ENCODE measurements at places on chromosomes 16 and 17.

GRCh38 chr17:14580499-14580898 lies 279.6 kb downstream of the HS3ST3B1 start:
- DNase-seq = no peak

DNA sequence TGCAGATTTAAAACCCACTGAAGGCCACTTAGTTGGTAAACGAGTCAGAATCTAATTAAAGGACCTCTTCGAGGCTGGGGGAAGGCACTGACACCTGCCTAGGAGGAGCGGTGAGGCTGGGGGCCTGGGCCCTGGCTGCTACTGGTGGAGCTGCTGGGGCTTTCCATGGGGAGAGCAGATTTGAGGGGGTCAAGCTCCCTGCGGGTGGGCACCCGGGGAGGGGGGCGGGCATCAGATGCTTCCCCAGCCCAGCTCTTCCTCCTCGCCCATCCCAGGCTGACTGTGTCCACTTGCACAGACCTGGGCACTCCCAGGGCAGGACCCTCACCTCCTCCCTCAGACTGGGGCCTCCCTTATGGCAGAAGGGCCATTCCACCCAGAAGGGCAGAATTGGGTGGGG lies 19.0 kb downstream of the SRCIN1 start:
- DNase-seq = no peak

DNA sequence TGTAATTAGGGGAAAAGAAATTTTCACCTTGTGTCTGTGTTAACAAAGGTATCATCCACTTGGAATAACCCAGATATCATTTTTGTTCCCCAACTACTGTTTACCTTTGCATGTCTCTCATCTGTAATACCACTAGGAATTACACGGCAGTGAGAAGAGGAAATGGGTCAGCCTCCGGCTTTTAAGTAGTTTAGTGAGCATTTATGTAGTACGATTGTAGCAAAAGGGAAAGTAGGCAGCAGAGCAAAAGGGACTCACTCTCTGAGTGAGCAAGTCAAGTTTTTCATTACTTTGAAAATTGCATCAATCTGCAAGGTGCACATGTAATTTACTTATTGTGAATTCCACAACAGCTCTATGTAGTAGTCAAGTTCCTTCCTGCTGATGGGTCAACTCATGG lies 11.2 kb downstream of the PHF12 start:
- DNase-seq = no peak

GRCh38 chr17:17757956-17758845 lies 76.9 kb downstream of the RAI1 start:
- DNase-seq = no peak

- DNase-seq = peak; percentile 72
These were observed 119.2 kb upstream of the CACNG5 start for GRCh38 chr17:66715745-66716156.

DNA sequence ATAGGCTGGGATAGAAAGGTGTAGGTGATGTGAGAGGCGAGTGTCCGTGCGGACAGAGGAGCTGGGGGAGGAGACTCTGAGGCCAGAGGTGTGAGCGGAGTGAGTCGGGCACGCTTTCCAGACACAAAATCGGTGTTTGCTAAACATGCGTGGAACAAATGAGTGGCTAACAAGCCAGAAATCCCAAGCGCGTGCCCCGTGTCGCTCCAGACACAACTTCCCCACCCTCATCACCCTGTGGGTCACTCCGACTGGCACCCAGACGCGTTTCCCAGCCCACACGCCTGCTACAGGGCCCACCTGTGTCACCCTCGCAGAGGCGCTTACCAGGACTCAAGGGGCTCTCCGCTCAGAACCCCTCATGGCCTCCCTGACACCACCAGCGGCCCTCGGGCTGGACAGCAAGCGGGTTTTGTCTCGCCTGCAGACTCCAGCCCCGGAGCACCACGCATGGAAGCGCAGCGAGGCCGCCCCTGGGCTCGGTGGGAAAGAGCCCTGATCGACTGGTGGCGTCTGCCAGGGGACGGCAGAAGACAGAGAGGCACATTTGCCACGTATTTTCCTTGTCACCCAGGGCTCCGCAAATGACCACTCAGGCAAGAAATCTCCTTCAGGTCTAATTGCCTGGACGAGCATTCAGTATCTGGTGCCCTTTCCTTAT lies 6.0 kb upstream of the RPH3AL start:
- DNase-seq = no peak

DNA sequence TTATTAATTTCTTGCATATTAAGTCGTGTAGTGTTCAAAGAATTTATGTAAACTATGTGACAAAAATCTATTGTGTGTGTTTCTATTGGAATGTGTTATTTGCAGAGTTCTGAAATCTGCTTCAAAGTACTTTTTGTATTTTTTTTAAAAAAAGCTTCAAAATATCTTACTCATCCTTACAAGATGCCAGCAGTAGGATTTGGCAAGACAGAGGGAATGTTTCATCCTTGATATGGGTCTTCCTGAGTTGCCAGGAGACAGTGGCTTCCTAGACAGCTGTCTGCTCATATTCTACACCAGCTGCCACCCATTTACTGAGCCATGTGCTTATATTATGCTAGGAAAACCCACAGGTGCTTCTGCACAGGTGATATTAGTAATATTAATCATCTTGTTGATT lies 36.4 kb downstream of the EFCAB5 start:
- DNase-seq = peak; percentile 52

DNA sequence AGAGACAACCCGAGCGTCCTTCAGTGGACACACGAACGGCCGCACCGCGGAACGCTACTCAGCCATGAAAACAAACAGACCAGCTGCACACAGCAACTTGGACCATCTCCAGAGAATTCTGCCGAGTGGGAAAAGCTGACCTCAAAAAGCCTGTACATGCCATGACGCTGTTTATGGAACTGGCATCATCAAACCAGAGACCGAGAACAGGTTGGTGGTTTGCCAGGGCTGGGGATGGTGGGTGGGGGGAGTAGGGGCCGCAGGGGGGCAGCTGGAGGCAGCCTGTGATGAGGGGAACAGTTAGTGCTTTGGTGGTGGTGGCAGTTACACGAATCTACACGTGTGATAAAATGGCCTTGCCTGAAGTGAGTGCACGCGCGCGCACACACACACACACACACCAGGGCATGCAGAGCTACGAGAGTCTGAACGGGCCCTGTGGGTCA lies 169.8 kb downstream of the LAT start:
- no peak for DNase-seq

- no peak for DNase-seq
These were observed 404.8 kb downstream of the CDH13 start for GRCh38 chr16:83031524-83031923.

DNA sequence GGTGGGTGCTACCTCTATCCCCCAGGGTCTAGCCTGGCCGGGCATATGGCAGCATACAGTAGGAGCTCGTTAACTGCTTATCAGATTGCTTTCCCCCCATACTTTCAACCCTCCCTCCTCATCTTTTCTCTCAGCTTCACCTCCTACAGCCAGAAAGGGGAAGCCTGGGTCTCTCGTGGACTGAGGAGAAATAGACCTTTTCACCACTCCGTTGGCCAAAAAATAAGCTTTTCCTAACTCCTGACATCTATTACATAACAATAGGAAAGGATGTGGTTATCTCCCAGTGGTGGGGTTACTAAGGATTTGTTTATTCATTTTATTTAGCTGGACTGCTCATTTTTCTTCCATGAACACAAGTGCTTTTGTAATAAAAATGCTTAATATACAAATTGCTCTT lies 9.0 kb upstream of the CXCL16 start:
- no peak for DNase-seq

DNA sequence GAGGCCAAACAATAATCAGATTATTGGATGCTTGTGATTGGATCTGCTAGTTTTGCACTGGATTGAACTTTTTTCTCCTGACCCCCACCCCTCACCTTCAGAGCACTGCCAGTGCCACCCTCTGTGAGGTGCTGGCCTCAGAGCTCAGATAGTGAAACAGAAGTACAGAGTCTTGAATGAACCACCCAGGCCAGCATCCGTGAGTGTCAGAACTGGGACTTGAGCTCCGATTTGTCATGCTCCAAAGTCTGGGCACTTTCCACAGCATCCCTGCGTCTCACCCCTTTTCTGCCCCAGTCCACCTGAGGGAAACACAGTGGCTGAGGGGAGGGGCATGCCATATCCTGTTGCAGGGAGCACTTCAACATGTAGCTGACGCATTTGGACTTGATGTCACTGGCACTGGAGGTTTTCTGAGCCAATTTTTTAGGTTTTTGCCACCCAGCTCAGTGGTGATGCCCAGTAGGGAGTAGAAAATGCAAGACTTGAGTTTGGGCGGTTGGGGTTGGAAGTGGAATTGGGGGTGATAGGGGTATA lies 47.3 kb downstream of the SMPD3 start:
- DNase-seq = no peak

DNA sequence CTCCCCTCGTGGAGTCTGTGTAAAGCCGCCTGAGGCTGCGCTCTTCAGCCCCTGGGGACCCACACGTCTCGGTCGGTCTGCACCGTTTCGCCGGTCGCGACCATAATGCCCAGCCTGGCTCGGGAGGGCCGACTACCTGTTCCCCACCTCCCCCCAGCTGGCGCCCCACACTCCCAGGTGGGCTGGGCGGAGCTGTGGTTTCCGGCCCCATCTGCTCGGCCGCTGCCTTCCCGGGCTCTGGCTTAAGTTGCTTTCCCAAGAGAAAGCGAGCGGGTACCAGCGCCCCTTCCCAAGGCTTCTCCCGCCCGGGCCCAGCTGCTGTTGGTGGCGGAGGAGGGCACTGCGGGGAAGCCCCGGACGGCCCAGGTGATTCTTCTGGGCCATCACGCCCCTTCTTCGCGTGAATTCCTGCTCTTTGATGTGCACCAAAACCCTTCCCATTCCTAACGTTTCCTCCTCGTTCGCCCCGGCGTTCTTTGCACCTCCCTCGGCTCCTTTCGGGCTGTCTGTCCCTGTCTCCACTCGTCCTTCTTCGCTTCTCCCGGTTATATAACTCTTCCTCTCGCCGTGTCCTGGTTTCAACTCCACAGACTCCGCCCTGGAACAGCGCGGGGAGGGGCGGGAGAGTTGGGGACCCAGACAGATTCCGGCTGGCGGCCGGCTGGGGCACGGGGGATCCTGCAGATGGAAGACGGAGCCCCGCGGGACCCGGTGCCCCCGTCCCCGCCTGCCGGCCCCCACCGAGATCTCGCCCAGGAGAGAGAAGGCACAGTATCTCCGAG lies 2.0 kb downstream of the KDM6B start:
- DNase-seq = peak; percentile 87

GRCh38 chr17:63082273-63082861 lies 116.3 kb downstream of the TANC2 start:
- peak; percentile 73 for DNase-seq

- no peak for DNase-seq
These were observed 17.3 kb upstream of the HEXD start for GRCh38 chr17:82400830-82401229.

DNA sequence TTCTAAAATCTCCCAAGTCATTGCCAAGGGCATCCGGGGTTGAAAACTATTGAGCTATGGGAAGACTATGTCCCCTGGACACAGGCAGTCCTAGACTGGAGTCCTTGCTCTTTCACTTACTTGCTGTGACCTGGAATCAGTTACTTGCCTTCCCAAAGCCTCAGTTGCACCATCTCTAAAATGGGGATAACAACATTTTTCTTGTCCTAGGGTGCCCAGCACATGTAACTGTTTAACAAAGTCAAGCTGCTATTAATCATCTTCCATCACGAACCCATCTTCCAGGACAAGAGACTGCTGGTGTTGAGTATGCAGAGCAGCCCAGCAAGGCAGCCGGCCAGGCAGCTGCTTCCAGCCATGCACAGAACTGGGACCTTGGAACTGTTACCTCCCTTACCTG lies 9.9 kb upstream of the CACNG4 start:
- DNase-seq = no peak

GRCh38 chr17:80827646-80828643 lies 163.7 kb upstream of the CHMP6 start:
- DNase-seq = no peak

- no peak for DNase-seq
These were observed 15.6 kb downstream of the RND2 start for GRCh38 chr17:43040655-43041054.

GRCh38 chr16:8908810-8909468 lies 26.8 kb downstream of the LITAFD start:
- no peak for DNase-seq

- peak; percentile 53 for DNase-seq
These were observed 143.3 kb downstream of the STX8 start for GRCh38 chr17:9432134-9432885.

DNA sequence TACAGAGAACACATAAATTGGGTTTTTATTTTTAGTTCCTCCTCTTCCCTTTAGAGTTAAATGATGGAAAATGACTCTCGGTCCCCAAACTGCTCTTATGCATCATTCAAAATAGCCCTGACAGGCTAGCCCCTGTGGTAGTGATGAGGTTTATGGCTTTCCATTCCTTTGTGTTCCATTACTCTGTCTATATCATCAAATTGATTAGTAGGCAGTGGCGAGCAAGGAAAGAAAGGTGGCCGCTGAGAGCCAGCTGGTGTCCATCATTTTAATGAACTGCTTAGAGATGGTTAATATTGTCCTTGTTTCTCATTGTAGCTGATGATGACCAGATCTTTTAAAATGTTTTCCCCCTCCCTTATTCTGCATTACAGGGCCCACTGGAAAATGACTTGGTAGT lies 179.5 kb downstream of the PHKB start:
- no peak for DNase-seq

DNA sequence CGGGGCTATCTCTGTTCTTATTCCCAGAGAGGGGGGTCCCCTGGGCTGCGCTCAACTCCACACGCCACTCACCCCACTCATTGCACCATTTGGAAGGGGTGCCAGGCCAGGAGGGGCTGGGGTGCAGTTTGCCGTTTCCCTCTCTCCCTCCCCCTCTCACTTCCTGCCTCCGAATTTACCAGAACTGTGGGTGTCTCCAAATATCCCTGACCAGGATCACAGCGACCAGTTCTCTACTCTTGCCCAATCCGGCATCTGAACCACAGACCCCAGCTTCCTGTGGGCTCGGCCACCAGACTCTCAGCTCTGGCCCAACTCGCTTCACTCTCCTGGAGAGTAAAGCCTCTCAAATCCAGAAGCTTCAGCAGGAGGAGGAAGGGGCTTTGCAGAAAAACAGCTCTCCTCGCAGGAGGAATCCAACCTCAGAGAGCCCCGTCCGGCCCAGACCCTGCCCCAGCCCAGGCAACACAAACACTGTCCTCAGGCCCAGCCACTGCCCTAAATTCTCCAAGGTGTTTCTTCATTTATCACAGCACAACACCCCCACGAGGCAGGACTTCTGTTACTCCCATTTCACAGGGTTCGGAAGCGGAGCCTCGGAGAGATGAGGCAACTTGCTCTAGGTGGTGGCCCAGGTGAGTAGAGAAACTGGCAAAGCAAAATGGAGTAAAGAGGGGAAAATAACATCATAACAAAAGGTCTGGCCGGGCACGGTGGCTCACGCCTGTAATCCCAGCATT lies 423 bp upstream of the ASGR2 start:
- DNase-seq = no peak

GRCh38 chr16:29810699-29811169 lies 1.3 kb upstream of the PRRT2 start:
- no peak for DNase-seq

DNA sequence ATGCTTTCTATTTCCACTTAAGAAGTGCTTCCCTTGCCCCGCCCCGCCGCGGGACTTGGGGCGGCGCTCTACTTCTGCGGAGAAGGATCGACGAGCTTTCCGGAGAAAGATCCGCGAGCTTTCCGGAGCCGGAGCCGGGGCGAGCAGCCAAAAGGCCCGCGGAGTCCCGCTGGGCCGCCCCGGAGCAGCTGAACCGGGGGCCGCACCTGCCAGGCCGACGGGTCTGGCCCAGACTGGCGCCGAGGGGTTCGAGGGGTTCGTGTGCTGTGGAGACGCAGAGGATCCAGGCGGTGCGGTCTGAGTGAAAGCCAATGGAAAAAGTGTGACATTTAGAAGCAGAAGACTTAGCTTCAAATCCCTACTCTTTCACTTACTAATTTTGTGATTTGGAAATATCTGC lies 50.8 kb downstream of the TBC1D26 start:
- DNase-seq = no peak

GRCh38 chr16:84842516-84843148 lies 22.8 kb downstream of the CRISPLD2 start:
- no peak for DNase-seq
